NCI-H460 (cell line): ENCODE measurements at places on chromosomes 2 and 18. TPM values are rescaled to one million over a fixed set of nuclear protein-coding genes. Genes with fewer than 3 reads are reported as not detected.

The GAREM2 gene
- 5.5 and 5.7 TPM in 2 replicates for total RNA-seq

The DUSP2 gene
- total RNA-seq: 11.1 and 13.2 TPM in 2 replicates

The IL36A gene
- total RNA-seq: not detected in 2 replicates

The PROC gene
- 0.15 TPM in 1 of 2 replicates, not detected in the other for total RNA-seq

The FAM161A gene
- total RNA-seq: 6.5 and 8.4 TPM in 2 replicates

The EVX2 gene
- not detected in 2 replicates for total RNA-seq

The SEMA4C gene
- total RNA-seq: 19.9 and 21.1 TPM in 2 replicates

The C1QL2 gene
- total RNA-seq: not detected in 2 replicates

The ARHGEF4 gene
- 3.8 and 4.2 TPM in 2 replicates for total RNA-seq

The UGT1A5 gene
- not detected in 2 replicates for total RNA-seq

The PARD6G gene
- 3.1 and 3.5 TPM in 2 replicates for total RNA-seq

The IKZF2 gene
- 1.8 TPM in 2 replicates for total RNA-seq

The TMEM127 gene
- total RNA-seq: 21.0 and 21.4 TPM in 2 replicates

The MROH2A gene
- total RNA-seq: not detected in 2 replicates

The RBMS1 gene
- 41.1 and 45.9 TPM in 2 replicates for total RNA-seq

The KCNJ3 gene
- total RNA-seq: not detected in 2 replicates

The LOXHD1 gene
- not detected in 2 replicates for total RNA-seq

The CAVIN2 gene
- total RNA-seq: 114 and 121 TPM in 2 replicates

The BMP10 gene
- total RNA-seq: not detected in 2 replicates

The QPCT gene
- 311 and 322 TPM in 2 replicates for total RNA-seq

The POTEI gene
- total RNA-seq: not detected in 2 replicates

The PSD4 gene
- total RNA-seq: 0.64 and 0.89 TPM in 2 replicates

The RGPD4 gene
- total RNA-seq: 0.07 TPM in 1 of 2 replicates, not detected in the other

The ABCG8 gene
- not detected in 2 replicates for total RNA-seq

The PTPN2 gene
- 34.4 and 38.8 TPM in 2 replicates for total RNA-seq

The INPP5D gene
- 0.79 and 1.3 TPM in 2 replicates for total RNA-seq

The EVA1A gene
- total RNA-seq: not detected in 2 replicates

The GPR39 gene
- total RNA-seq: 0.42 and 0.49 TPM in 2 replicates

The GPR17 gene
- total RNA-seq: not detected in 2 replicates

The UGT1A4 gene
- 0.20 TPM in 1 of 2 replicates, not detected in the other for total RNA-seq

The CCDC148 gene
- total RNA-seq: 0.32 TPM in 1 of 2 replicates, not detected in the other

The CABYR gene
- total RNA-seq: 36.7 and 37.3 TPM in 2 replicates

The CFC1 gene
- not detected in 2 replicates for total RNA-seq

The CGREF1 gene
- total RNA-seq: 43.2 and 45.2 TPM in 2 replicates

The MYO5B gene
- total RNA-seq: 25.0 and 26.2 TPM in 2 replicates

The SLC25A52 gene
- not detected in 2 replicates for total RNA-seq

The SCN1A gene
- 0.05 TPM in 1 of 2 replicates, not detected in the other for total RNA-seq

The PSME4 gene
- total RNA-seq: 40.5 and 41.8 TPM in 2 replicates

The KLF7 gene
- 16.4 and 22.3 TPM in 2 replicates for total RNA-seq
